ENCODE measurements at places on chromosomes 4 and X.

GRCh38 chrX:72297953-72298730 is 7.6 kb downstream of the CITED1 start:
- DNase-seq = no peak

- no peak for DNase-seq
These were observed 3.1 kb downstream of the NKX3-2 start for GRCh38 chr4:13541176-13541604.

GRCh38 chr4:87497159-87497558 is 32.0 kb downstream of the SPARCL1 start:
- no peak for DNase-seq

DNA sequence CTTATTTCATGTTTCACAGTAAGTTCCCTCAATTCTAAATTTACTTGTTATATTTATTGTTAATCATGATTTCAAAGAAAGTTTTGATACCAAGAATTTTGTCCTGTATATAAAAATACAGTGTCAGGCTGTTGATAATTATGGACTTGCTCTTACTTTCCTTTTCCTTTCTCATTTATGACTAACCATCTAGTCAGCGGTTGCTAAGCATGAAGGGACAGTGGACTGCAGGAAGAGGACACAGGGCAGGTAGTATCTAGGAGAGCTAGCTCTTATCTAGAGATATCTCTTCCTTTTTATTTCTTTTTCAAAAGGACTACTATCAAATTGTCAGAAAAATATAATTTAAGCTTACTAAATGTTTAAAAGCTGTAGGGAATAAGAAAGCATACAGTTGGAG is 1.6 kb downstream of the OPRPN start:
- DNase-seq = no peak

DNA sequence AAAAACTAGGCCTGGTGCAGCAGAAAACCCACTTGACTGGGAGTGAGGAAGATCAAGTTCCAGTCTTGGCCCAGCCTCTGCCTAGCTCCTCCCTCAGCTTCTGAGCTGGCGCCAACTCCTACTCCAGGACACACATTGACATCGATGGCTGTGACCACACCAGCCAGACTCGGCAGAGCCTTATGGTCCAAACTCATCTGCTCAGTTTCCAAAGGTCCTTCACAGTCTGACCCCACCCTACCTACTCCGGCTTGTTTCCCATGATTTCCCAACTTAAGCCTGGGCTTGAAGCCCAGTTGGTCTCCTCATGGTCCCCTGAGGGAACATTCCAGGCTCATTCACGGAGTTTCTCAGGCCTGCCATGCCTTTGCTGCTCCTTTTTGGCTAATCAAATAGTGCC is 10.1 kb downstream of the ELF4 start:
- DNase-seq = no peak

DNA sequence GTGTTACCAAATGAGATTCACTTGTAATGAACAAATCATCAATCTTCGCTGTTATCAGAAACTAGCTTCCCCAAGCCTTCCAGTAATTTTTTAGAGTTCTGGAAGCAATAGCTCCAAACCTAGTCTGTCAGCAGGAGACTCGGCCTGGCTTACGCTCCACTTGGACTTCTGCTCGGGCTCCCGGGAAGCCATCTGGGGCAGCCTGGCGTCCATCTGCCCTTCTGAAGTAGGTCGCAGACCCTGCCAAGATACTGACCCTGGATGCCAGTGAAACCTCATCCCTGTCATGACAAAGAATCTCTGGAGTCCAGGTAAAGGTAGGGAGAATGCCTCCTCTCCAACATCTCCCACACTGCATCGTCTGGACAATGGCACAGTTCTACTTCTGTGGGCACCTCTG is 493.8 kb upstream of the ZFP42 start:
- DNase-seq = no peak

DNA sequence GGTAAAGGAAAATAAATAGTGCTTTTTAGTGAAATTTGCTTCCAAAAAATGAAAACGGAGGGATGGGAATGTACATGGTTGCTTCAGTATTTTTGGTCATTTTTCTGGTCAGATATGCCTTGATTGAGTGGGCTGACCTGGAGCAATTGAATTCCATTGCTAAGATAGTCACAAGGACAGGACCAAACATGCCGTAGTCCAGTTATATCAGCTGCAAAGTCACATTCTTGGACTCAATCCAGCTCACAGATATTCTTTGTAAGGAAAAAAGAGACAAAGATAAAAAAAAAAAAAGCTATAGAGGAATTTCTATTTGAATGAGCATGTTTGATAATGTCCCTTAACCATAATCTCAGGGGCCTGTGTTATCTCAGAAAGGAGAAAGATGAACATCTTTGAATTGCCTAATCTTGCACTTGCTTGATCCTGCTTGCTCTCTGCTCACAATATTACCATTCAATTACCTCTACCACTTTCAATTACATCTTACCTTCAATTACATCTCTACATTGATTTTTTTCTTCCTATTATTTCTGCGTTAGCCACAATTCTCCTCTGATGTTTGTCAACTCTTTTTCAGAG is 75.4 kb upstream of the PACRGL start:
- DNase-seq = no peak

DNA sequence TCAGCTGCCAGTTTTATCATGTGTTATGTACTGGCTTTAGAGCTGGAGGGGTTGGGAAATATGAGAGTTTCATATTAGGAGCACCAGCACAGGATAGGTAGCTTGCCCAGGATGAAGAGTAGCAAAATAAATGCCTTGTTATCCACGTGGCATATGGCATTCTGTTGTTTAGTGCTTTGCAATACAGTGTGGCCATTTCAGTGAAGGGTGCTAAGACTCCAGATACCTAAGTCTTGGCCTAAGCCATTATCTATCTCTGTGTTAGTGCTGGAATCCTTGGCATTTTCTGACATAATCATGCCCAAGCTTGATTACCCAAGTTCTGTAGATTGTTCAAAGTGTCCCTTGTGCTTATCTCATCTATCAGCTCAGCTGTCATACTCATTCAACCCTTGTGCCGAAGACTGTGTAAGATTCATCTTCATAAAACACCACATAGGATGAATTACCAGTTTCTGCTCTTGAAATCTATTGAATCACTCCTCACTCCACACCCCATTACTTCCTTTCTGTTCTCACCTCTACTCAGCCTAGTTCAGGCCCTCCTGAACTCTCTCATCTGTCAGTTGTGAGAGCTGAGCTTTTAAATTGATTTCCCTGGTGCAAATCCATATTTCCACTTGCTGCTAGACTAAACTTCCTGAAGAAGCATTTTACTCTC is 73.5 kb downstream of the CLCN5 start:
- no peak for DNase-seq

GRCh38 chrX:69305333-69306062 is 140.2 kb upstream of the PJA1 start:
- DNase-seq = no peak

DNA sequence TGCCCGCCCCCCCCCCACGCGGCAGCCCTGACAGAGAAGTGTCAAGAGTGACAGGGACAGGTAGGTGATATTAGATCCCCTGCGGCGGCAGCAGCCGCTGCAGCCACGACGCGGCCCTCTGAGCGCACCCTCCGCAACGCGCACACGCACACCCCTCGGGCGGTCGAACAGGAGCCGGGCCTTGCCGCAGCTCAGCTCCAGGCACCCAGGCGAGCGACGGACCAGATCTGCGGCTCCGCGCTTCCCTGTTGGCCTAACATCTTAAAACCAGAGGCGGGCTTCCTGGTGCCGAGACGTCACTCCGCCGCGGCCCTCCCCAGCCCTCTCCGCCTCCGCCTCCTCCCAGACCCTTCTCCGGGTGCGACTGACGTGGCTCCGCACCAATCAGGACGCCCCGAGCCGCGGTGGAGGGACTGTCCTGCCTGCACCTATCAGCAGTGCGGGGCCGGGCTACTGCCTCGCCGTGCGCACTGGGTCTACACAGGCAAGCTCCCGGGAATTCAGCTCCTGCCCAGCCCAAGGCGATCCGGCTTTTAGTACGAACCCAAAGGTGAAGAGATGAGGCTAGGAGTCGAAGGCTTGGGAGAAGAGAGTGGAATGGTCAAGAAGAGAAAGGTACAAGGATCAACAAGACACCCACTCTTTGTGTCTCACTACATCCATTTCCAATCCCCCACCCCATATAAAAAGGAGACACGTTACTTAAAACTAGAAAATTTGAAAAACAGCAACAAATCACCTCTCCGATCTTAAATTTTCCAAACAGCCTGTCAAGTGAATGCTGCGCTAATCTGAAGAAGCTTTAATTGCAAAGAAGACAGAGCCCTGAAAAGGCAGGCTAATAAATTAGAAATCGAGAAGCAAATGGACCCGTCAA is at the start of gene PITX2:
Gene PITX2, minus strand, starts transcription at position 237 of the 877 bp plus-strand sequence. CDS start 617 bp downstream, outside the sequence.
- no peak for DNase-seq

DNA sequence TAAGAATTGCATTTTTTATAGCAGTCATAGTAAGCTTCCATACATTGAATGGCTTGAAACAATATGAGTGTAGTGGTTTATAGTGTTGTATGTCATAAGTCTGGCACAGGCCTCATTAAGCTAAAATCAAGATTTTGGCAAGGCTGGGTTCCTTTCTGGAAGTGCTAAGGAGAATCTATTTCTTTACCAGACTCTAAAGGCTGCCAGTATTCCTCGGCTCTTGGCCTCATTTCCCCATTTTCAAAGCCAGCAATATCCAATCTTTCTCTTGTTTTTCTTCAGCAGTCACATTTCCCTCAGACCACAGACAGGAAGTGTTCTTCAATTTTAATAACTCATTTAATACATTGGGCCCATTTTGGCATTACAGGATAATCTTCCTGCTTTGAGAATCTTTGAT is 1155.5 kb upstream of the PABPC4L start:
- no peak for DNase-seq

DNA sequence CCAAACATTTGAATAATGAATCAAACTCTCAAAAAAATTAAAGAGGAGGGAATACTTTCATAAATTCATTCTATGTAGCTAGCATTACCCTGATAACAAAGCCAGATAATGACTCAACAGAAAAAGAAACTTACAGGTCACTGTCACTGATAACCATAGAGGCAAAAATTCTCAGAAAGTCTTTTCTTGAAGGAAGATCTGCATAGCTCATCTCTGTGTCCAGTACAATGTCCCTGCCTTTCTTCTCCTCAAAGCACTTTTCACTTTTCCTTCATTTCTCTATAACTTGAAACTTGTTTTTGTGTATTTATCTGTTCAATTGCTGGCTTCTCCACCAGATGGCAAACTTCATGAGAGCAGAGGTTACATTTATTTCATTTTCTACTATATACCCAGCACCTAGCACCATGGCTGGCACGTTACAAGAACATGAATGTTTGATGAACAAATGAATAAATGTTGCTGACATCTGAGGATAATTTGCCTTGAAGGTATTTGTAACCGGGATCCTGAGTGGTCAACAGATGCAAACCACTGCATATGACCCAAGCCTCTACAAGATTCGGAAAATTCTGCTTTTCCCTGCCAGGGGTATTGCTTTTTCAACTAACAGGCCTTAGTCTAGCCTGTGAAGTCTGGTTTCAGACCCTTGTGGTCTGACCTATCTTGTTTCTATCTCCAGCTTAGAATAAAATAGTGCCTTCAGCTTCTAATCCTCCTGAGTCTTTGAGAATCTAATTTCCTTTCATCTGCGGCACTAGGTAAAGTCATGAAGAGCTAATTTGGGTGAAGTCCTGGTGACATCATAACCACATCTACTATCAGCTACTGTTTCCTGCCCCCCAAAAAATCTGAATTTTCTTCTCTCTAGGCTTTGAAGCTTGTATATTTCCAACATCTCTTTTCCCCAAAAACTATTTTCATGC is 52.5 kb upstream of the ANTXR2 start:
- DNase-seq = no peak

DNA sequence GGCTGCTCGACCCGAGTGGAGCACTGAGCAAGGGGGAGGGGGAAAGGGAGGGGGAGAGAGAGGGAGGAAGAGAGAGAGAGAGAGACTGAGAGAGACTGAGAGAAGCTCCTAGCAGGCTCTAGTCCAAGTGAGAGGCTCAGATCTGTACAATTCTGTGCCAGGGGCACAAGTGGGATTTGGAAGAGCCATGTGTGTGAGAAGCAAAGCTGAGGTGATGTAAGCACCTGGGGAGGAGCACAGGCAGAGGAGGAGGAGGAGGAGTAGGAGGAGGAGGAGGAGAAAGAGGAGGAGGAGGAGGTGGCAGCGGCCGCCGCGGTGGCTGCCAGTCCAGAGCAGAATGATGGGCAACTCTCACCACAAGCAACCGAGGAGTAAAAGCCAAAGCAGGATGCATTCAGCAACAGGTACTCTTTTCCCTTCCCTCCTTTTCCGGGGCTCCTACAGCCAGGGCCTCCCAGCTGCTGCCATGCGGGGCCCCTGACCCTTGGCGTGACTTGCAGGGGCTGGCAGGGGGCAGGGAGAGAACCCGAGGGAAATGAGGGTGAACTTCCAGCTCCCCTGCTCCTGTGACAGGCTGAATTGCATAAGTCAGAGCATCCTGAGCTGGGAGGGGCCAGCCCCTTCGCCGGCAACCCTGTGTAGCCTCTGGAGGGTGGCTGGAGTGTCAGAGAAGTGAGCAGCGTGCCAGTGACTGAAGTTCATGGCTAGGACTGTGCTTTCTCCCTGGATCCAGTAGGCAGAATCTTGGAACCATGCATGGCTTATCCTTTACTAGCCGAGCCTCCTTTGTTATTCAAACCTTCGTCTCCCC is 62.2 kb downstream of the RTL5 start:
- DNase-seq = no peak

DNA sequence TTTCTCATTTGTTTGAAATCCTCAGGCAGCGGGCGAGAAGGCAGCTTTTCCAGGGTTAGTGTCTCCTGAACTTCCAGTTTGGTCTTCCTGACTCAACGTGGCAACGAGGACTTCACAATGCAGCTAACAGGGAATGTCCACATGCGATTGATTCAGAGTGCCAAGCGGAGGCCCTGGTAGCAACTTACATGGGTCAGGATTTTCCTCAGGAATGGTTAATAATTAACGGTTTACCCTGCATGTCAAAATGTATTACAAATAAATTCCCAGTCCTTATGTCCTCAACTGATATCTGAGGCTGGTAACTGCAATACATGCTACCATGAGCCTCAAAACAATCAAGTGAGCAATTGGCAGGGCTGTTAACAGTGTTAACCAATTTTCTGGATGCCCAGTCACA is 67.2 kb downstream of the MAP3K15 start:
- no peak for DNase-seq

DNA sequence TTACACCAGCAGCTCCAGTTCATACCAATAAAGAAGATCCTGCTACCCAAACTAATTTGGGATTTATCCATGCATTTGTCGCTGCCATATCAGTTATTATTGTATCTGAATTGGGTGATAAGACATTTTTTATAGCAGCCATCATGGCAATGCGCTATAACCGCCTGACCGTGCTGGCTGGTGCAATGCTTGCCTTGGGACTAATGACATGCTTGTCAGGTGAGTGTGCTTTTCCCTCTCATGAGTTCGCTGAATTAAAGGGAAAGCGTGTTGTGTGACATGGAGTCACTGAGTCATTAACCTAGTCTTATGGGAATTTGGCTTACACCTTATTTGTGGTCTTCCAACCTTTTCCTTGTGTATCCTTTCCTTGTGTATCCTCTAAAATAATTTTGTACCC is 15.9 kb downstream of the TMEM165 start:
- DNase-seq = no peak

- DNase-seq = no peak
These were observed 355.9 kb downstream of the GPM6A start for GRCh38 chr4:175456131-175456530.

- no peak for DNase-seq
These were observed 466.6 kb upstream of the PABPC4L start for GRCh38 chr4:134668237-134668636.
